ENCODE measurements at places on chromosomes 5 and 9.

- DNase-seq = no peak
Measured at GRCh38 chr5:104431981-104432380, 869.4 kb upstream of the NUDT12 start.

DNA sequence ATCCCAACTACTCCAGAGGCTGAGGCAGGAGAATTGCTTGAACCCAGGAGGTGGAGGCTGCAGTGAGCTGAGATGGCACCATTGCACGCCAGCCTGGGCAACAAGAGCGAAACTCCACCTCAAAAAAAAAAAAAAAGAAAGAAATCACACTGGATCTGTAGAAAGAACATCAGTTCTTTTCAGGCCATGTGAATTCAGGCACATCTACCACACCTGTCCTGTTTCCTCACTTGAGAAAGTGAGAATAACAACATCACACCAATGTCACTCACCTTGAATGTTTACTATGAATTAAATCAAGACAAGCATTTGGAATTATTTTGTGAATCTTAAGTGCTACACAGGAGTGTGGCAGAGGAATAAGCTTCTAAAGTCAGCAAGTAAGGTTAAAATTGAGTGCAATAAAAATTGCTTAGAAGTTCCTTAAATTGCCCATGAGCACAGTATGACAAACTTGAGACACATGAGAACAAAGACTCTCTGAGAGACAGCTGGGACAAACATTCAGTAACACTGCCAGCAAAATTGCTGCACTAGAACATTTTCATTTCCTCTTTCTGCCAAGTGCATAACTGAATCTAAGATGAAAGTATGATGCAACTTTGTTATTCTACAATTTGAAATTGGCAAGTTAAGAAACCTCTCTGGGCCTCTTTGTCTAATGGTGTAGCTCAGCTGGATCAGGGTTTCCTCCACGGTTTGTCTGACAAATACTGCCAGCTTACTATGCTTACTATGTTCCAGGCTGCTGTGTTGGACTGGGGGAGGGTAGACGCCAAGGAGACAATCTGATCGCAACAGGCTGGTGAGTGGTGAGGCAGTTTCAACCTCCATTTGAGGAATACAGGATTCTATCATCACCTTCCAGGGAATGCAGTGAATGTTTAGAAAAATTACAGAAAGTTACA is 1.9 kb upstream of the RIC1 start:
- no peak for DNase-seq

DNA sequence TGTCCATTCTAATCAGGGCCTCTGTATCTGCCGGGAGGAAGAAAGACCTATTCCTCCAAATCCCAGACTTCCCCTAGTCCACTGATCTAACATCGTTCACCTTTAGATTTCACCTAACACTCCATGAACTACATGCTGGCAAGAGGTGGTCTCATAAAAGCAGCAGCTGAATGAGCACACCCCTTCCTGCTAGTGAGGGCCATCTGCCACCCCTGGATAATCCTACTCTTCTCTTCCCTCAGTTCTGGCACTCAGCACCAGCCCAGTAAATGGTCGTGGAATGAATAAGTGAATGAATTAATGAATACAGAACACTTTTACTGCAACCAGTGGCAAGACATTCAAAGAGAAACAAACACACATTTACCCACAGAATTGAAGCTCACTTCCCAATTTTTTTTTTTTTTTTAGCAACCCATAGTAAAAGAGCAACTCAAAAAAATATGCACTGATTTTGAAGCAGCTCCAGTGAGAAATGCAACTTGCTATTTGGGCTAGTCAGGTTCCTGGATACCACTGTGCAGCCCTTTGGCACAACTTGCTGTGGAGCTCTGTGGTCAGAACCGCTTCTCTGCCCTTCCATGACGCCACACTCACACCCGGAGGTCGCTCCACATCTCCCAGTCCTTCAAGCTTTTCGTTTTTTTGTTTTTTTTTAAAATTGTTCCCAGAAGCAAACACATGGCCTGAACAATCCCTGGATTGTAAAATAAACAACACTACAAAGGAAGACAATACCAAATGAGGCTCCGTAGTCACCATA is 6.2 kb downstream of the RNF183 start:
- DNase-seq = no peak

GRCh38 chr9:5817862-5818261 is 15.1 kb downstream of the ERMP1 start:
- DNase-seq = no peak

GRCh38 chr5:96896806-96897205 is 20.5 kb downstream of the ERAP2 start:
- no peak for DNase-seq

GRCh38 chr5:96896276-96896675 is 20.0 kb downstream of the ERAP2 start:
- DNase-seq = no peak

Data from ascending aorta (tissue), 2 donors.